ENCODE measurements at places on chromosomes 4 and X. TPM values are rescaled to one million over a fixed set of nuclear protein-coding genes. Genes with fewer than 3 reads are reported as not detected.

Gene TMEM164
- total RNA-seq, result 30.6 TPM

GRCh38 chr4:186557061-186557460 is 1.7 kb upstream of the MTNR1A start:
- DNase-seq, result no peak
- H3K4me1 ChIP-seq, result no peaks in the 10 kb centered on the region

GRCh38 chr4:185833055-185833598 is 21.1 kb upstream of the SORBS2 start:
- no peak for DNase-seq
- no peaks in the 10 kb centered on the region for H3K36me3 ChIP-seq
- no peak overlapping the region for H3K4me3 ChIP-seq
- H3K27me3 ChIP-seq, result no peaks in the 10 kb centered on the region

GRCh38 chr4:168433571-168433970 is 46.7 kb downstream of the DDX60L start:
- H3K27me3 ChIP-seq, result no peaks in the 10 kb centered on the region
- H3K36me3 ChIP-seq, result peaks cover 5% of the 10 kb centered on the region
- DNase-seq, result no peak

Gene CCSER1
- total RNA-seq, result 41.4 TPM

DNA sequence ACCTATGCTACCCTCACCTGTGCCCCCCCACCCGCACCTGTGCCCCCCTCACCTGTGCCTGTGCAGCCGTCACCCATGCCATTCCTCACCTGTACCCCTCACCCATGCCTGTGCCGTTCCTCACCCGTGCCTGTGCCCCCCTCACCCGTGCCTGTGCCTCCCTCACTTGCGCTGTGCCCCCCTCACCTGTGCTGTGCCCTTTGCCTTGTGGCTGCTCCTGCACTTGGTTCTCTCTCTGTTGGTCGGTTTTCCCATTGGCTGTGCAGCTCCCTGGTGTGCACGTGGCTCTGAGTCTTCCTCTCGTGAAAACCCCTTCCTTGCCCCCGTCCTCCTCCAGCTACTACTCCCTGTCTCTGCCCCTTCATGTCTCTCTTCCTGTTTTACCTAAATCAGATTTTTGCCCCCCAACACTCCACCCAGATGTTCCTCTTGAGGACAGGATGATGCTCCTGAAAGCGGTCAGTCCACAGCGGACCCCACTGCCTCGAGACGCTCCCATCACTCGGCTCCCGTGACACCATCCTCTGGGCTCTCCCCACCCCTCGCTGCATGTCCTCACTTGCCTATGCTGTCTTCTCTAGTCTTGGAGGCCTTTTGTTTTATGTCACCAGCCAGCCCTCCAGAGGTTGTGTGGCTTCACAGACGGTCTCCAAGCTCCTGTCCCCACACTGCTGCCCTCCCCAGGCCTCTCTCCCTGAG is 6.8 kb downstream of the MAEA start:
- DNase-seq, result no peak
- no peaks in the 10 kb centered on the region for H3K36me3 ChIP-seq
- H3K4me1 ChIP-seq, result peaks cover 32% of the 10 kb centered on the region
- H3K27ac ChIP-seq, result no peak overlapping the region
- H3K27me3 ChIP-seq, result no peaks in the 10 kb centered on the region
- H3K4me3 ChIP-seq, result no peak overlapping the region

DNA sequence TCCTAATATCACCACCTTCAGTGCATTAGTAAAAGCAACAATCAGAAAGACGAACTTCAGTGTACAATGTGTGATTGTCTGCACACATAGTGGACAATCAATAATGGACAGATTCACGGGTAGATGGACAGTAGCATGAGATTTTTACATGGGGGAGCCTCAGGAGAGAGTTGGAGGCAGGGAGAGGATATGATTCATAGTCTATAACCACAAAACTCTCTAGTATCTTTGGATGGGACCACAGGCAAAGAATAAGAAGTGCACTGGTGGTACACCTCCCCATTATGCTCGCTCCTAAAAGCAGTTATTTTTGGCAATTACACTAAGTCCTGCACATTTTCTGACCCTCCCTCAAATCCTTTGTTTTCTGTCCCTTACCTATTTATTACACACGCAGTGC is 624.4 kb upstream of the ACTRT1 start:
- no peaks in the 10 kb centered on the region for H3K4me1 ChIP-seq
- no peak for DNase-seq
- no peaks in the 10 kb centered on the region for H3K36me3 ChIP-seq

DNA sequence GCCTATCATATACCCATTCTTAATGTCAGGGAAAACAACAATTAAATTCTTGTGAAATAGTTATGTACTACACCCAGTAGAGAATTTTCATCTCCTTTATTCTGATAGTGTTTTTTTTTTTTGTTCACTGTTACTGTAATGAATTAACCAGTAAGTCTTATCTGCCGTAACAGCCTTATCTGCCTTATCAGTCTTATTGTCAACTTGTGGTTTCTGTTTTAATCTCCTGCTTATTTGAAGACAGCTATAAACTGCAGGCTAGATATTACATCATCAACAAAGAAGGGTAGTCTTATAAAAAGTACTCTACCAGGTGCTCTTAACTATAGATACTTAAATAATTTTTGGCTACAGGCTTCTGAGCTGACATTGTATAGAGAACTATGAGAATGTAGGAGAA is 79.5 kb downstream of the MAGEB5 start:
- H3K27me3 ChIP-seq, result no peaks in the 10 kb centered on the region
- H3K36me3 ChIP-seq, result no peaks in the 10 kb centered on the region
- H3K4me3 ChIP-seq, result no peak overlapping the region
- H3K4me1 ChIP-seq, result no peaks in the 10 kb centered on the region
- DNase-seq, result no peak

GRCh38 chrX:54043541-54044125 is 640 bp downstream of the PHF8 start:
- H3K27ac ChIP-seq, result peak overlapping the region; percentile 96
- DNase-seq, result peak; percentile 30
- no peaks in the 10 kb centered on the region for H3K36me3 ChIP-seq
- no peaks in the 10 kb centered on the region for H3K27me3 ChIP-seq
- peaks cover 6% of the 10 kb centered on the region for H3K4me1 ChIP-seq
- peak overlapping the region; percentile 42 for H3K4me3 ChIP-seq

DNA sequence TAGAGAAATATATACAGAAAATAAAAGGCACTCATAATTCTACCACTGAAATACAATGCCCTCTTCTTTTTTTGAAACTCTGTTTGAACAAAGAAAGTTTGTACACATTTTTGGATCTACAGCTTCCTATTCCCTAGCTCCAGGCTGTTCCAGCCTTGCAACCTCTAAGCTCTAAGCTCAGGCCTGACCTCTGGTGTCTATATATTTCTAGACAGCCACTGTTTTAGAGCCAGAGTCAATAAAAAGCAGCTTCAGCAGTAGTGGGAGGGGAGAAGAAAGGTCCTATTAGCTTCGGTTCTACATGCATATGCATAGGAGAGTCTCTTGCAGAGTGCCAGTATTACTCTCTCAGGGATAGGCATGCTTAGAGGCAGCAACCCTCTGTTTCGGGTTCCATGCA is 39.7 kb downstream of the CLDN2 start:
- no peak overlapping the region for H3K4me3 ChIP-seq
- H3K4me1 ChIP-seq, result no peaks in the 10 kb centered on the region
- H3K27me3 ChIP-seq, result no peaks in the 10 kb centered on the region
- H3K36me3 ChIP-seq, result no peaks in the 10 kb centered on the region
- H3K27ac ChIP-seq, result no peak overlapping the region

Gene PPARGC1A
- total RNA-seq, result 58.5 TPM

DNA sequence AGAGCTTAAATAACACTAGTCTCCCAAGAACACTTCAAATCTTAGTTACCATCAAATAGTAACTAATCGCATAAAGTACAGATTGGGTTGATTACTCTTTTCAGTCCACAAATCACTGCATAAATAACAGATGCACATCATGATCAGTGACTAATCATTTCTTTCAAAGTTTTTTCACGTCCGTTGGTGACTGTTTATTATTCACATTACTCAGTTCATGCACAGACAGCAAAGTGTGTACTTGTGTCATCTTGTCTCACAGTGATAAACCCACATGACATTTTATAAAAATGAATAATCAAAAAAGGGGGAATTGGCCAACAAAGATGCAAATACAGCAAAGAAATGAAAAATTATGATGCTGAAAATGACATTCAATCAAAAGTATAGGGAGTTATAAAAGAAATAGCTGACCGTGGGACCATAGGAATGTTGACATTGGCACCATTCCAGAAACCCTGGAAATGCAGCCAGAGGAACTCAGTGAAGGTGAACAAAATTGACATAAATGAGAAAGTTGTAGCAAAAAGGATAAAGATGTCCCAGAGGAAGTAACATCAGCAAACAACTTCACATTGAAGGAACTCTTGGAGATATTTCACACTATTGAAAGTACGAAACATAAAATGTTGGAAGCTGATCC is 161.5 kb downstream of the SOX3 start:
- no peak for DNase-seq
- no peaks in the 10 kb centered on the region for H3K4me1 ChIP-seq
- H3K4me3 ChIP-seq, result no peak overlapping the region
- H3K27ac ChIP-seq, result no peak overlapping the region

GRCh38 chr4:93529692-93530372 is 298.7 kb upstream of the ATOH1 start:
- no peaks in the 10 kb centered on the region for H3K27me3 ChIP-seq
- no peak overlapping the region for H3K4me3 ChIP-seq
- no peaks in the 10 kb centered on the region for H3K36me3 ChIP-seq
- no peak for DNase-seq
- no peaks in the 10 kb centered on the region for H3K4me1 ChIP-seq
- H3K27ac ChIP-seq, result no peak overlapping the region

GRCh38 chr4:30094887-30095286 is 625.3 kb upstream of the PCDH7 start:
- H3K36me3 ChIP-seq, result no peaks in the 10 kb centered on the region
- H3K27ac ChIP-seq, result no peak overlapping the region
- no peaks in the 10 kb centered on the region for H3K4me1 ChIP-seq
- H3K27me3 ChIP-seq, result no peaks in the 10 kb centered on the region

GRCh38 chrX:32447640-32448039 is 763.7 kb downstream of the DMD start:
- no peaks in the 10 kb centered on the region for H3K27me3 ChIP-seq
- no peaks in the 10 kb centered on the region for H3K36me3 ChIP-seq
- no peak overlapping the region for H3K27ac ChIP-seq
- no peak overlapping the region for H3K4me3 ChIP-seq

- no peak overlapping the region for H3K27ac ChIP-seq
- H3K36me3 ChIP-seq, result no peaks in the 10 kb centered on the region
- DNase-seq, result no peak
- no peak overlapping the region for H3K4me3 ChIP-seq
These were observed 22.1 kb downstream of the BEX3 start for GRCh38 chrX:103398421-103398864.

DNA sequence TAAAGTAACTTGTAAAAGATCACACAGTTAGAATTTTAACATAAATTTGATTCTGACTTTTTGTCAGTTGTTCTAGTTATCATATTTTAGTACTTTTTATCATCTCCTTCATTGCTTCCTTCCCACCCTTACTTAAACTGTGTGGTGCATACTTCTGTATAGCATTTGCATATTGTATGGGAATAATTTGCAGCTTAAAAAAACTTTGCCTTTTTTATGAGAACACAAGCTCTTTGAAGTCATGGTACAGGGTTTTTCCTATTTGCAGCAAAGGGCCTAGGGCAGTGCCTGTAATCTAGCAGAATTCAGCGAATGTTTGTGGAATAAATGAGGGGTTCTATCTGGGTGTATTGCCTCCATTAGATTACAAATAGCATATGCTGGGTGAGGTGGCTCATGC is 41.6 kb downstream of the SYNPO2 start:
- no peaks in the 10 kb centered on the region for H3K4me1 ChIP-seq
- H3K36me3 ChIP-seq, result no peaks in the 10 kb centered on the region
- no peak overlapping the region for H3K4me3 ChIP-seq
- no peak overlapping the region for H3K27ac ChIP-seq
- H3K27me3 ChIP-seq, result no peaks in the 10 kb centered on the region

Gene PLRG1
- total RNA-seq, result 66.6 TPM

DNA sequence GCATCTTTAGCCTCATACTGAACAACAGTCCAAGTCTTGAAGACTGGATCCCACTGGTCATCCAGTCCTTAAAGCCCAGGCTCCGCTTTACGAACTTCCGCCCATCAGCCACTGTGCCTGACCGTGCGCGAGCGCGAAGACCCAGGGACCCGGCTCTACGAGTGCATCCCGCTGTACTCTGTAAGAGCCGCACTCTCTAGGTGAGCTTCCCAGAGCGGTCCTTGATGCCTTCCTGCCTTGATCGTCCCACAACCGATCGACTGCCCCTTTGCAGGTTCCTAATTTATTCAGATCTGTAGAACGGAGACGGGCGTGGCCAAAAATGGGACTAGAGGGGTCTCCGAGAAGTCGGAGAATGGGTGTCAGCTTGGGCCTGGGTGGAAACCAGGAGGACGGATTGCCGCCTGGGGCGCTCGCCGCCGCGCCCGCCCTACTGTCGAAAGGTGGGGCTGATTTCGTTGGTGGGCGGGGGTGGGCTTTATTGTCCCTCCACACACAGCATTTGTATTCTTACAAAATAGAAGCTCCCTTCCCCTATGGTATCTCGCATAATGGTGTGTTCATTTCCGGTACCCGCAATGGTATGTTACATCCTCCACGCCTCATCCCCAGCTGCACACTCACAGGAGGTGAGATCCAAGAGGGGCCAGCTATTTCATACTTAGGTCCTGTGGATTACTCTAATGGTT is 42.3 kb upstream of the FAM156A start:
- H3K27ac ChIP-seq, result no peak overlapping the region
- H3K4me3 ChIP-seq, result no peak overlapping the region
- no peak for DNase-seq
- no peaks in the 10 kb centered on the region for H3K4me1 ChIP-seq
- no peaks in the 10 kb centered on the region for H3K36me3 ChIP-seq
- no peaks in the 10 kb centered on the region for H3K27me3 ChIP-seq

GRCh38 chr4:184513802-184514120 is 39.4 kb upstream of the IRF2 start:
- no peaks in the 10 kb centered on the region for H3K4me1 ChIP-seq
- DNase-seq, result no peak
- H3K4me3 ChIP-seq, result no peak overlapping the region
- no peaks in the 10 kb centered on the region for H3K36me3 ChIP-seq
- no peaks in the 10 kb centered on the region for H3K27me3 ChIP-seq

DNA sequence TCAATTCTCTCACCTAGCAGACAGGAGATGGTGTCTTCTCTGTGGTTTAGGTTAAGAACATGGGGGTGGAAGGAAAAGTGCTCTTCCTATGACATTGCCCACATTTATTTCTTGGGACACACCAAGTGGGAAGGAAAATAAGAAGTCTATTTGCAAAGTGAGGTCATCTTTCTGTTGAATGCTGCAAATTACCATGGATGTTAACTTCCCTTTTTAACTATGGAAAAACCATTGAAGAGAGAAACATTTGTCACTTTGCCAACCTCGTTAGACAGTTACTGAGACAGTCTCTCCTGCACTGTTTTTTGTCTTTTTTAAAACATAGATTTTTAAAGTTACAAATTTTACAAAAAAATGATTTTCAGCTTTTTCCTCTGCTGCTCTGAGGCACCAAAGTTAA is 72.8 kb upstream of the BEND4 start:
- no peaks in the 10 kb centered on the region for H3K27me3 ChIP-seq
- DNase-seq, result no peak
- H3K4me1 ChIP-seq, result no peaks in the 10 kb centered on the region
- H3K27ac ChIP-seq, result no peak overlapping the region
- no peak overlapping the region for H3K4me3 ChIP-seq

- no peaks in the 10 kb centered on the region for H3K36me3 ChIP-seq
- no peaks in the 10 kb centered on the region for H3K4me1 ChIP-seq
- no peaks in the 10 kb centered on the region for H3K27me3 ChIP-seq
- H3K27ac ChIP-seq, result no peak overlapping the region
These were observed 31.8 kb downstream of the MSL3 start for GRCh38 chrX:11789809-11790208.
